NCI-H1417 treated with DMSO at 0.1 percent for 48 hours (cell line): ENCODE measurements at places on chromosomes 5 and 9.
A peak's percentile ranks its signal among the peaks of the same experiment; 100 is the strongest.

DNA sequence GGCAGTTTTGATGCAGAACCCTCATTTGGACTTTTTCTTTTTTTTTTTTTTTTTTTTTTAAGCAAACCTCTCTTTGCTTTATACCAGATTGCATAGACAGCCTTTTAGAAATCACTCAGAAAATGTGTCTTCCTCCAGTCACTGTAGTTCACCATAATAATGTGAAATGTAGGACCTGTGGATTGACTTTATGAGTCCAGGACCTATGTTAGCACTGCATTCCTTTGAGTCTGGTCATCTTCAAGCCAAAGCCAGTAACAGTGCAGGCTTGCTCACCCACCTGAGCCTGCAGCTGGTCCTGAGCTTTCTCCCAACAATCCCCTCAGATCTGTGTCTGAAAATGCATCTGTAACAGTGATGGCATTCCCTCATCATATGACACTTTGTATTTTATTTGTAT lies 110.7 kb upstream of the NFIL3 start:
- DNase-seq, result no peak

- DNase-seq, result no peak
These were observed 1466.7 kb upstream of the CDH9 start for GRCh38 chr5:28505121-28505520.

GRCh38 chr9:3458806-3459475 lies 66.9 kb downstream of the RFX3 start:
- DNase-seq, result no peak

- DNase-seq, result no peak
These were observed 46.2 kb downstream of the LIX1 start for GRCh38 chr5:97096191-97096590.

DNA sequence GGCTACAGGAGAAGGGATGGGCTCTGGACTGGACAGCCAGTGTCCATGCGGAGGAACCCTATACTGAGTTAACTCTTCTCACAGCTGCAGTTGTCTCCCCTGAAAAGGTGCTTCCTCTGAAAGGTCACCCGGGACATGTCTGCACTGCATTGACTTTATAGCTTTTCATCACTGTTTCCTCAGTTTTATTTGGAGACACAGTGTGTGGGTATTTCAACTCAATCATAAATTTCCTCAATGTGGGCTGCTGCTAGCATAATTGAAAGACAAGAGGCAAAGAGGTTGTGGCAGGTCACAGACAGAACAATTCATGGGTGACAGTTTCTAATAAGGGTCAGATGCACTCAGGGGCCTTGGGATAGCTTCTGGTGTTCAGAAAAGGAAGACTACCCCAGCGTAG lies 336.8 kb downstream of the KDM4C start:
- no peak for DNase-seq

DNA sequence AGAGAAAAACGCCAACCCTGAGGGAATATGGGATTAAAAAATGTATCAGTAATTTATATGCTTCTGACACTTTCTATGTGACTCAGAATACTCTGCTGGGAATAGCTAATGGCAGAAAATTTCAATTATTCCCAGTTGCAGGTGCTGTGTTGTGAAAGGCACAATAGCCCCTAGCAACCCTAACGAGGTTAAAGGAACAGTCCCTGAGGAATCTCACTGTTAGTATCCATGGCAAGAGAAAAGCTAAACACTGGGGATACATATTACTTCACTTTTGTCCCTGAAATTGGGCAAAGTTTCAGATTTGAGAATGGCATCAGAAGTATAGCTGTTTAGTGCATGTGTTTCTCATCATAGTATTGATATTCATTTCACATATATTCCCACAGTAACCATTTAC lies 555.0 kb downstream of the RAB3C start:
- DNase-seq, result no peak

DNA sequence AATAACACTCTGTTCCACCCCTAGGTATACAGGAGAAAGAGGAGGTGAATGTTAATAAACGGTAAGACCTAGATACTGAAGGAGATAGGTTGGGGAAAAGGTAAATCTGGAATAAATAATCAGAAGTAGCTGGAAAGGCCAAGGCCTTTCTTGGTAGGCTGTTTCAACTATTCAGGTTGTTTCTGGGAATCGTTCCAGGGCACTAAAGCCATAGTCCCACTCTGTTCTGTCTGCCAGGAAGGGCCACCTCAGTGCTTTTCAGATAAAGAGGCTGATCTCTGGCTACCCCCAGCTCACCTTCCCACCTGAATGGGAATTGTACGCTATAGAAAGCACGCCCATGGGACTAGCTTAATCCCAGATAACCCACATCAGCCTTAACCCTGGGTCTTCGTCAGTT lies 32.9 kb downstream of the DCAF12 start:
- no peak for DNase-seq

GRCh38 chr9:76905791-76906646 lies at the start of gene PRUNE2:
PRUNE2 (minus strand) TSS chr9:76906114; CDS start chr9:76905963, 151 bp downstream.
- DNase-seq, result peak; percentile 62

- no peak for DNase-seq
These were observed 50.3 kb downstream of the RFX3 start for GRCh38 chr9:3475300-3476020.

DNA sequence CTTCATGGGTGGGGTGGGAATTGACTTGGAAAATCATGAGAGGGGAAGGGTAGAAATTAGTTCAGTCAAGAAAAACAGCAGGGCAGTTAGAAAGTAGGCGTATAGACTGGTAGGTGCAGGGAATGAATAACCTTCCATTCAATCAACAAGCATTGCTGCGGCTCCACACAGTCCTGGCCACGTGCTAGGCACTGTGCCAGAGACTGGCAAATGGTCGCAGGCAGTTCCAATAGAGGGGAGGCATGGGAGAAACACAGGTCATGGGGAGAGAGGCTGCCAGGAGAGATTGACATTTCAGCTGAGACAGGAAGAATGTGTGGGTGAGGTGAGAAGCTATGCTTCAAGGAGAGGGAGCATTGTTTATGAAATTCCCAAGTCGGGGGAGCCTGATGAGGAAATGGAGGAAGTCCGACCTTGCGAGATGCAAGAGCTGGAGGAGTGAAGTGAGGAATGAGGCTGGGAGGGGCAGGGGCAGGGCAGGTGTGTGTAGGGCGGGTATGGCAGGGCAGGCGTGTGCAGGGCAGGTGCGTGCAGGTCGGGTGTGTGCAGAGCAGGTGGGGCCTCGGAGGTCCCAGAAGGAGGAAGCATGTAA lies 54.4 kb upstream of the PPARGC1B start:
- no peak for DNase-seq

- DNase-seq, result no peak
These were observed 1.3 kb downstream of the MOB3B start for GRCh38 chr9:27528076-27528885.

DNA sequence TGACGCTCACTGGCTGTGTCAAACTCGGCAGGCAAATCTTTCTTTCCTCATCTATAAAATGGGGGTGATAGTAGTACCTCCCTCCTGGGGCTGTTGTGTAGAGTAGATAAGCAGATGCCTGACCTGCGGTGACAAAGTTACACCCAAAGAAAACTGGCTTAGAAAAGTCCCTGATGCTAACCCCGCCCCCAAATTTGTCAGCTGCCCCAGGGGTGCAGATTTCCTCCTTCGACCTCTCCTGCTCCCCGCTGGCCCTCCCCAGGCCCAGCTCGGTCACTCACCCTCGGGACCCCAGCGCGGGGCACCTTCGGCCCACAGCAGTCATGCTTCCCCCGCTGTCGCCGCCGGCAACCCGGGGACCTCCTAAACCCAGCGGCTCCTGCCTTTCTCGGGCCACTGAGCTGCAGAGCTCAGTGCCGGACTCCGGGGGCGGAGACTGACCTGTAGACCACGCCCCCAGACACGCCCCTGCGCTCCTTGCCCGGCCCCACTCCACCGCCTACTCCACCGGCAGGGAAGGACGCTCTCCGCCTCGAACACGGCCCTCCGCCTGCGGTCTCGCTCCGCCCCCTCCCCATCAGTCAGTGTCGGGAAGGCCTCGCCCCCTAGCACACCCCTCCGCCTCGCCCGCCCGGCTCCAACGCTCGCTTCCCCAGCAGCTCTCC lies 7.4 kb downstream of the SH2D3C start:
- DNase-seq, result peak; percentile 98

DNA sequence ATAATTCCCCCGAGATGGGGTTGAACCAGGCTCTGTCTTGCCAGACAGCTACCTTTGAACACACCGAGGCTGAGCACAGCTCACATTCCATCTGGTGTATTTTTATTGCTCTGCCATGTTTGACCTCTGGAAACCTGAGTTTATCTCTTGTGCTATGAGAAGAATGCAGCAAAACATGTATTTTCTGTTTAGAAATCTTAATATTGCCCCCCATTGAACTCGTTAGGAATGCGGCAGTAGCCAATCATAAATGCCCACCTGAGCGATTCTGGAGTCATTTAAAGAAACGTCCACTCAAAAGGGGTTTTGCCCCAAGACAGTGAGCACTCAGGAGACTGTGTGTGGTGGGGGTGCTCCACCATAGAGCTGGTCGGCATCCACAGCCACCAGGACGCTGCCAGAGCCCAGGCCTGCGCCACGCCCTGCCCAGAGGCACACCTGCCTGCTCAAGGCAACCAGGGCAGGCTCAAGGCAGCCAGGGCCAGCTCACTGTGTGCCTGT lies 26.9 kb downstream of the FGD3 start:
- no peak for DNase-seq

DNA sequence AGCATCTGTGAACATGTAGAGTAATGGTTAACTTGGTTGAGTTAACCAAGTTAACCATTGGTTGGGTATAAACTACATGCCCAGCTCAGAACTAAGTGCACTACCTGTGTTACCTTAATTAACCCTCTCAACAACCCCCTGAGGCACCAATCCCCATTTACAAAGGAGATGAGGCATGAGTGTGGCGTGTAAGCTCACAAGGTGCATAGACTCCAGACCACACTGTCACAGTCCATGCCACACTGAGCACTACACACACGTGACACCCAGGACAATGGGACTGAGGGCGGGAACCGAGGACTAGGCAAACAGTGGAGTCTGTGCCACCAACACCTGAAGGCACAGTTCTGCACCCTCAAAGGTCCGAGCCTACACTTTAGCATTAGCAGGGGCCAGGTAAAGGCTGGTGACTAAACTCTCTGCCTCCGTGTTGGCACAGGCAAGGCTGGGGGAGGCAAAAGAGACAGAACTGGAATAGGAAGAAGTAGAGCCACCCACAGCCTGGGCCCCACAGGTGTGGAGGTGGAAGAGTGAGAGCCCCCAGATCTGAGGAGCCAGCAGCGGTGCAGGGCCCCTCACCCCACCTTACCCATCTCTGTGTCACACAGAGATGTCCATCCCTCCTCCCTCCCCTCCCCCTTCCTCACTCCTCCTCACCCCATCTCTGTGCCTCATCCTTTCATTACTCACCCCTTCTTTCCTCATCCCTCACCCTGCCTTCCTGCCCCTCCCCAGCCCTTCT lies 2.2 kb upstream of the DNAJB5 start:
- peak; percentile 52 for DNase-seq

- DNase-seq, result no peak
These were observed 46.4 kb downstream of the SEMA5A start for GRCh38 chr5:9499498-9499876.

- no peak for DNase-seq
These were observed 9.8 kb upstream of the CPLX2 start for GRCh38 chr5:175861337-175862130.

DNA sequence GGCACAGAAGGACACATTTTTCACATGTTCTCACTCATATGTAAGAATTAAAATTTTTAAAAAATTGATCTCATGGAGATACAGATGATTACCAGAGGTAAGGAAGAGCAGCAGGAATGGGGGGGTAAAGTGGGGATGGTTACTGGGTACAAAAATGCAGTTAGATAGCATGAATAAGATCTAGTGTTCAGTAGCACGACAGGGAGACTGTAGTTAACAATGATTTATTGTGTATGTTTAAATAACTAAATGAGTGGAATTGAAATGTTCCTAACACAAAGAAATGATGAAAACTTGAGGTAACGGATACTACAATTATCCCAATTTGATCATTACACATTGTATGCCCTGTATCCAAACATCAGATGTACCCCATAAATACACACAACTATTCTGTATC lies 15.2 kb upstream of the TGFBI start:
- no peak for DNase-seq
